ENCODE measurements at places on chromosomes 1 and 21. TPM values are rescaled to one million over a fixed set of nuclear protein-coding genes. Genes with fewer than 3 reads are reported as not detected.

HES5 gene
- total RNA-seq: not detected

SPATA1 gene
- not detected for total RNA-seq

DCDC2B gene
- not detected for total RNA-seq

CRB1 gene
- not detected for total RNA-seq

PRDM16 gene
- total RNA-seq: not detected

CFHR4 gene
- not detected for total RNA-seq

RHOU gene
- total RNA-seq: not detected

DNA sequence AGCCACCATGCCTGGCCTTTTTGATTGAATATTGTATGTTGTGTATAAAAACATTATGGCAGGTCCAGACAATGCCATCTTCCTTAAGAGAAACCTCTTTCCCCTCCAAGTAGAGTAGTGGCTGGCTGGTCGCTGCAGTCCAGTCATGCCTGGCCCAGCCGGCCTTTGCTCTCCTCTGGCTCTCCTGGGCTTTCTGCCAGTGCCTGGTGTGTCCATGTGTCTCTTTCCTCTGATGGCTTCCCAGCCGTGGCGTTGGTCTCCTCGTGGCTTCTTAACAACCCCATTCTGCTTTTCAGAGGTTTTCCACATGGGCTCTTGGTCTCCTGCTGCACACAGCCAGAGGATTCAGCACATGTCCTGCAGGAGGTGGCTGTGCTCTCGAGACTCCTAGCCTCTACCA is 58.7 kb downstream of the DIP2A start:
- H3K4me3 ChIP-seq: no peak overlapping the region
- H3K27me3 ChIP-seq: no peaks in the 10 kb centered on the region
- H3K27ac ChIP-seq: no peak overlapping the region
- DNase-seq: no peak
- peaks cover 20% of the 10 kb centered on the region for H3K4me1 ChIP-seq

DNA sequence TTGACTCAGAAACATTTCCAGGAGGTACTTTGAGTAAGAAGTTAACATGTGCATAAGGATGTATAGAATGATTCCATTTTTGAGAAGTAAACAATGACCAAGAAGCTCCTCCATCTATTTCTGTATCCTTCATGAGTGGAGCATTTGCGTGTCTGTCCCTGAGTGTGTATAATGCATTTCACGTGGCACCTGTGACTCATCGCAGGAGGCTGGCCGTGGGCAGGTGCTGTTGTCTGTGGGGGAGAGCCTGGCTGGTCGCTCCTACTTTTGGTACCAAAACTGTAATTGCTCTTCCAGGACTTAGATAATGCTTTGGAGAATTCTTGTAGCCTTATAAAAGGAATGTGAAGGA is 16.5 kb downstream of the SLC37A1 start:
- peaks cover 98% of the 10 kb centered on the region for H3K4me1 ChIP-seq
- peak overlapping the region; percentile 70 for H3K4me3 ChIP-seq
- peaks cover 27% of the 10 kb centered on the region for H3K36me3 ChIP-seq
- H3K27ac ChIP-seq: peak overlapping the region; percentile 96
- no peaks in the 10 kb centered on the region for H3K27me3 ChIP-seq
- DNase-seq: peak; percentile 47

- H3K27ac ChIP-seq: peak overlapping the region; percentile 86
- H3K27me3 ChIP-seq: no peaks in the 10 kb centered on the region
- peaks cover 60% of the 10 kb centered on the region for H3K4me1 ChIP-seq
- DNase-seq: no peak
- H3K4me3 ChIP-seq: no peak overlapping the region
Measured at GRCh38 chr1:214438075-214438474, 113.3 kb downstream of the PTPN14 start.

DNA sequence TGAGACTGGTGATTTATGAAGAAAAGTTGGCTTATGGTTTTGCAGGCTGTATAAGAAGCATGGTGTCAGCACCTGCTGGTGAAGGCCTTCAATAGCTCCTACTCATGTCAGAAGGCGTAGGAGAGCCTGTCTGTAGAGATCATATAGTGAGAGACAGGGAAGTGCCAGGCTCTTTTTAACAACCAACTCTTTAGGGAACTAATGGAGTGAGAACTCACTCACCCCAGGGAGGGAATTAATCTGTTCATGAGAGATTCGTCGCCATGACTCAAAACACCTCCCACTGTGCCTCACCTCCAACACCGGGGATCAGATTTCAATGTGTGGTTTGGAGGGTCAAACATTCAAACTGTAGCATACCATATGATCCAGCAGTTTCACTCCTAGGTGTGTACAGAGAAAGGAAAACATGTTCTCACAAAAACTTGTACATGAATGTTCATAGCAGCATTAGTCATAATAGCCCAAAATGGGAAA is 72.6 kb downstream of the TTC3 start:
- no peak overlapping the region for H3K4me3 ChIP-seq
- H3K36me3 ChIP-seq: peaks cover 44% of the 10 kb centered on the region
- no peak for DNase-seq
- H3K27me3 ChIP-seq: no peaks in the 10 kb centered on the region
- H3K27ac ChIP-seq: no peak overlapping the region

DNA sequence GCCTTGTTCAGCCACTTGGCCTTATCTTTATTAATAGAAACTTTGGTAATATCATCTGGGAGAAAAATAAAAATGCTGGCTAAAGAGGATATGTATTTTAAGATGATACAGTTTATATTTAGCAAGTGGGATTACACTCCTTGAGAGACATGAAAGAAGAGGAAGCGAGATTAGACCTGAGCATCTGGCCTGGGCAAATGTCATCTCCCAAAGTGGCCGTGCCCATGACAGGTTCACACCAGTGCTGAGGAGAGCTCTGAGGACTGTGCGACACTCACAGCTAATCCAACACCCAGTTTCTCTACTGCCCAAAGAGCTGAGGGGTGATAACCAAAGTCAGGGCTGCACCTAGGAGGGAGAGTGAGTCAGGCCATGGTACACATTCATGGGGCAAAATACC is 121.7 kb upstream of the DUSP10 start:
- no peak overlapping the region for H3K4me3 ChIP-seq
- no peak overlapping the region for H3K27ac ChIP-seq
- DNase-seq: no peak
- H3K36me3 ChIP-seq: no peaks in the 10 kb centered on the region

- no peak for DNase-seq
- H3K27me3 ChIP-seq: no peaks in the 10 kb centered on the region
- H3K36me3 ChIP-seq: no peaks in the 10 kb centered on the region
- no peak overlapping the region for H3K4me3 ChIP-seq
Measured at GRCh38 chr21:20258542-20258941, 739.7 kb upstream of the NCAM2 start.

GRCh38 chr1:185938396-185938795 is 204.2 kb downstream of the HMCN1 start:
- DNase-seq: no peak
- no peaks in the 10 kb centered on the region for H3K36me3 ChIP-seq
- H3K27ac ChIP-seq: no peak overlapping the region
- no peaks in the 10 kb centered on the region for H3K27me3 ChIP-seq

DNA sequence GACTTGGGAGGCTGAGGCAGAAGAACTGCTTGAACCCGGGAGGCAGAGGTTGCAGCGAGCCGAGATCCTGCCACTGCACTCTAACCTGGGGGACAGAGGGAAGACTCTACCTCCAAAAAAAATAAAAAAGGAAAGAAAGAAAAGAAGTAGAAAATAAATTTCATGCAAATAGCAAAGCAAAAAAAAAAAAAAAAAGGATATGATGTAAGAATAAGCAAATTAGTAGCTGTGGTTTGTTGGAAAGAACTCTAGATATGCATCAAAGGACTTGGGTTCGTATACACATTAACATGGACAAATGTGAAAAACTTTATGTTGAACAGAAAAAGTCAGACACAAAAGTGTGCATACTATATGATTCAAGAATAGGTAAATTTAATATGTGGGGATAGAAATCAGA is 11.9 kb downstream of the WASF2 start:
- H3K36me3 ChIP-seq: no peaks in the 10 kb centered on the region
- peaks cover 49% of the 10 kb centered on the region for H3K4me1 ChIP-seq
- H3K4me3 ChIP-seq: no peak overlapping the region
- no peaks in the 10 kb centered on the region for H3K27me3 ChIP-seq
- H3K27ac ChIP-seq: no peak overlapping the region
- peak; percentile 60 for DNase-seq

- no peak for DNase-seq
- no peaks in the 10 kb centered on the region for H3K4me1 ChIP-seq
- no peaks in the 10 kb centered on the region for H3K27me3 ChIP-seq
- H3K27ac ChIP-seq: no peak overlapping the region
Measured at GRCh38 chr1:113691184-113691583, 68.1 kb downstream of the PHTF1 start.

DNA sequence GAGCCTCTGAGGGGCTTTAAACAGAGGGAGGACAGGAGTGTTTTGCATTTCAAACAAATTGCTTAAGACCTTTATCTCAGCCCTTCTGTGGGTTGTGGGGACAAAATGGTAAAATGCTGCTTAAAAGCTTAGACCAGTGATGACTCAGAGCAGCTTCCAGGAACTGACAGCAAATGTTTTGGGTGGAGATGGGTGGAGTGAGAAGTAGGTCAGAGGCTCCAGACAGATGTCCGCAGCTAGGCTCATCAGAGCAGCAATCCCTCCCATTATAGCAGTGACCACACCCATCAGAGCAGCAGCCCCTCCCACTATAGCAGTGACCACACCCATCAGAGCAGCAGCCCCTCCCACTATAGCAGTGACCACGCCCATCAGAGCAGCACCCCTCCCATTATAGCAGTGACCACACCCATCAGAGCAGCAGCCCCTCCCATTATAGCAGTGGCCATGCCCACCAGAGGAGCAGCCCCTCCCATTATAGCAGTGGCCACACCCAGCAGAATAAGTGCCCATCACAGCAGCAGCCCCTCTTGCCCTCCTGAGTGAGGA is 532.2 kb downstream of the MATN1 start:
- no peaks in the 10 kb centered on the region for H3K36me3 ChIP-seq
- DNase-seq: peak; percentile 60
- H3K27me3 ChIP-seq: no peaks in the 10 kb centered on the region
- H3K27ac ChIP-seq: no peak overlapping the region

GRCh38 chr1:53918343-53918742 is 24.4 kb downstream of the DIO1 start:
- no peak overlapping the region for H3K4me3 ChIP-seq
- H3K4me1 ChIP-seq: peaks cover 5% of the 10 kb centered on the region

DNA sequence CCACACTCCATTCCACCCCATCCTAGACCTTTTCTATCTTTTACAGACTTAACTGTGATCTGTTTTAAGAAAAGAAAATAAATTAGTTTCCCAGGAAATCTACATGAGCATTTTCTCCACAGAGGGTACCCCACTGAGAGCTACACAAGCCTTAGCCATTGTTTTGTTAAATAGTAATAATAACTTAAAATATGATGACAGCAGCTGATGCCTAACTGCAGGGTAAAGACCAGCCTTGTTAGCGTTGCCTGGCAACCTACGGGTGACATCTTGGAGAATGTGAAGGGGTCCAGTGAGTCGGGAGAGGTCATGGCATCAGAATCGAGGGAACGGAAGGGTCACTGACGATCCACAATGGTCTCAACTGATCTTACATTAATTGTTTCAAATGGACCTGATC is 233.2 kb upstream of the PBX1 start:
- no peaks in the 10 kb centered on the region for H3K36me3 ChIP-seq
- no peak overlapping the region for H3K4me3 ChIP-seq
- H3K4me1 ChIP-seq: no peaks in the 10 kb centered on the region

DNA sequence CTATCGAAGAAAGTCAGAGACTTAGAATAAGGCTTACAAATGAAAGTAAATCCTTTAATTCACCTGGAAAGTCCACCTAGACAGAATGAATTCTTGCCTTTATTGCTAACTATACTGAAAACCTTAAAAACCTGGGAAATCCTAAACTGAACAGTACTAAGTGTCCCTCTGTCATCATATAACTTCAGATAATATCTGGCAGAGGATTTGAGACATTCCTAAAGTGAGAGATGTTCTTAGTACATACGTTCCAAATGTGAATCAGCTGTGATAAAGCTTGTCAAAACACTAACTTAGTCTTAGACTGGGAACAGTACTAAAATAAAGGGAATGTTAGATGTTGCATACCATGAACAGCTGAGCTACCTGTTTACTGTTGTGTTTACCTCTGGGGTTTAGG is 121.7 kb downstream of the TNFSF18 start:
- H3K36me3 ChIP-seq: no peaks in the 10 kb centered on the region
- no peaks in the 10 kb centered on the region for H3K4me1 ChIP-seq
- no peak overlapping the region for H3K27ac ChIP-seq
- no peak overlapping the region for H3K4me3 ChIP-seq

DNA sequence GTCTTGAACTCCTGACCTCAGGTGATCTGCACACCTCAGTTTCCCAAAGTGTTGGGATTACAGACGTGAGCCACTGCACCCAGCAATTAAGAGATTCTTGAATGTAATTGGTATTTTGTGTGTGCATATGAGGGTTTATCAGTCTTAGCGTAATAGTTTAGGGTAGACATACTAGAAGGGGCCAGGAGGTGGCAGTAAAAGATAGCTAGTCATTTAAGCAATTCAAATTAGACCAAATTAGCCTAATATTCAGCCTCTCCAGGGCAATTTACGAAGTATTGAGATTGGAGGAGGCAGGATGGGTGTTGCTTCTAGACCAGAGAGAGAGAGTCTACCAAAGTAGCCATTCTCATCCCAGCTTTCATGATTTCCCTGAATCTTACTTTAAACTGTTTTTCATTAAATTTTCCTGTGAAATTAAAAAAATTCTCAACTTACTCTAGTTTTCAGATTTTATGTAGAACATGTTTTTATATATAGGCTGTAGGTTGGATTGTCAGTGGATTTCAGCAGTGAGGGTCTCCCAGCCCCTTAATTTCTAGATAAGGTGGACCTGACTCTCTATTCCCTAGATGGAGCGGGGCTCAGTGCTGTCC is 119.7 kb downstream of the HHAT start:
- DNase-seq: peak; percentile 80
- no peaks in the 10 kb centered on the region for H3K4me1 ChIP-seq
- no peak overlapping the region for H3K4me3 ChIP-seq
- H3K36me3 ChIP-seq: no peaks in the 10 kb centered on the region
- H3K27me3 ChIP-seq: no peaks in the 10 kb centered on the region
- H3K27ac ChIP-seq: no peak overlapping the region

- no peaks in the 10 kb centered on the region for H3K36me3 ChIP-seq
- H3K4me1 ChIP-seq: peaks cover 9% of the 10 kb centered on the region
- H3K27me3 ChIP-seq: peaks cover 3% of the 10 kb centered on the region
- DNase-seq: no peak
- H3K4me3 ChIP-seq: no peak overlapping the region
- H3K27ac ChIP-seq: no peak overlapping the region
Measured at GRCh38 chr21:37848721-37849490, 67.4 kb downstream of the KCNJ6 start.

- no peaks in the 10 kb centered on the region for H3K27me3 ChIP-seq
- no peaks in the 10 kb centered on the region for H3K36me3 ChIP-seq
- H3K4me3 ChIP-seq: no peak overlapping the region
- DNase-seq: no peak
- H3K27ac ChIP-seq: no peak overlapping the region
- no peaks in the 10 kb centered on the region for H3K4me1 ChIP-seq
Measured at GRCh38 chr21:38329162-38329561, 72.4 kb downstream of the KCNJ15 start.
